ENCODE measurements at places on chromosomes 6 and 20.

- DNase-seq: peak; percentile 34
Measured at GRCh38 chr6:6331393-6331792, 10.9 kb upstream of the F13A1 start.

GRCh38 chr6:149248693-149249369 is 68.7 kb upstream of the TAB2 start:
- peak; percentile 62 for DNase-seq

- DNase-seq: peak; percentile 20
Measured at GRCh38 chr6:138806889-138807288, 11.0 kb downstream of the ECT2L start.

- DNase-seq: no peak
Measured at GRCh38 chr6:40077315-40077714, 143.1 kb upstream of the MOCS1 start.
